ENCODE measurements at places on chromosomes 4 and X. TPM values are rescaled to one million over a fixed set of nuclear protein-coding genes. Genes with fewer than 3 reads are reported as not detected.
A peak's percentile ranks its signal among the peaks of the same experiment; 100 is the strongest.

GRCh38 chrX:136041254-136041812 is 56.1 kb downstream of the SLC9A6 start:
- no peak for DNase-seq

DNA sequence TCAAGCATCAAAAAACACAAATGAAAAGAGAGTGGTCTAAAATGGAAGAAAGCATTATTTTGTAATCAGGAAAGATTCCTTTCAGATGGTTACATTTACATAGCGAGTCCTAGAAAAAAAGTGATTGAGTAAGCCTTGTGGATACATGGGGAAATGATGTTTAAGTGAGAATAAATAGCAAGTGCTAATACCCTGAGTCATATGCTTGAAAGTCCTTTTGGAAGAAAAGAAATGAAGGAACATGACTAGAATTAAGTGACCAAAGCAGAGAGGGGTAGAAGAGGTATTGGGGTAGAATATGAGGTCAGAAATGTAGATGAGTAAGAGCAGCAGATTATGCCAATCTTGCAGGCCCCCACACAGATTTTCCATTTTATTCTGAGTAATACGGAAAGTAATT is 814.8 kb upstream of the GRID2 start:
- DNase-seq: no peak

DNA sequence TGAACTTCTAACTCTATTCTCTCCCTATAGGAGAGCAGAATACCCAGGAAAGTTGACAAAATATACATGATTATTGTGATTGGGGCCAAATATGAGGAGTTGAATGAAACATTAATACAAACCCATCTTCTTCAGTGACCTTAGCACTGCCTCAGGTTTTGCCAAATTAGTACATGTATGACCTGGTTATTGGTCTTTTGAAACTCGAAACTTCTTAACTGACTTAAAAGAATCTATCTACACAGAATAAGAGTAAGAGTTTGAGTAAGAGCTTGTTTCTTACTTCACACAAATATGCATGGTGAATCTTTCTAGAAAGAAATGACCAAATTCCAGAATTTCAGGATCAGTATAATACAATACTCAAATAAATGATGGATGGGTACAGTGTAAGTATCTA is 213.0 kb upstream of the GK2 start:
- no peak for DNase-seq

- DNase-seq: no peak
Measured at GRCh38 chr4:174005422-174005821, 278.0 kb downstream of the FBXO8 start.

BEX3 gene
- total RNA-seq: 77.3 TPM

DNA sequence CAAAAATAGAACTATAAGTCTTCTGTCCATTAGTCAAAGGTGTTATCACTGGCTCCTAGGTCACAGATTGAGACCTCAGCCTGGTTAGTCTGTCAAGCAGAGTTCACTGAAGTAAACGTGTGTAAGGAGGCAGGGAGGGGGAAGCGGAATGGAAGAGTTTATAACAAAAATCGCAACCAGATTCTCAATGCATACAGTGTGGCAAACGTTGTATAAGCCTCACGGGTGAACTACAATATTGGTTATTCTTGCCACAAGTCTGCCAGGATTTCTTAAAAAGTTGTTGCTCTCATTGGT is 114.8 kb downstream of the AMELX start:
- no peak for DNase-seq

DNA sequence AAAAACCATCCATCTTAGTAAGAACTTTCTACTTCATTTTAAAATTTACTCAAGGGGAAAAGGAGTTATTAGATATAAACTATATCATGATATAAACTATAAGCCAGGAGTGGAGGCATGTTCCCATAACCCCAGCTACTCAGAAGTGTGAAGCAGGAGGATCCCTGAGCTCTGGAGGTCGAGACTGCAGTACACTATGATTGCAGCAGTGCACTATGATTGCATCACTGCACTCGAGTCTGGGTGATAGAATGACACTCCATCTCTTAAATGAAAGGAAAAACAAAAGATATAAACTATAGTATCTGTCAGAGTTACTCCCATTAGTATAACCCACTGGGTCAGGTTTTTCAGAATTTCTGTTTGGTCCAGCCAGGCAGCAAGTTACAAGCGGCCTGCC is 47.6 kb downstream of the RPS3A start:
- no peak for DNase-seq

DNA sequence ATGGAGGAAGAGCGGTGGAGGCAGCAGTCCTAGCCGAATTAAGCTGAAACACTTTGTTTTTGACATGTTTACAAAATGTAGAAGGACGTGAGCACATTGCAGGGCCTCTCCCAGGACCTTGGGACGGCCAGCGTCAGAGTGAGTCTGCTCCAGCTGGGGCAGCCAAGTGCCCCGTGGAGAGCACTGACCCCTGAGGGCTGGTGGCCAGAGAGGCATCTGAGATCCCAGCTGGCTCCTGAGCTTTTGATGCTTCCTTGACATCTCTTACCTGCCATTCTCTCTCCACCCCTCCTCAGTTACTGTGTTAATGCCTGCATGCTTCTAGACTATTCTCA is 24.7 kb downstream of the NAT8L start:
- no peak for DNase-seq

STS gene
- total RNA-seq: 3.6 TPM

- DNase-seq: no peak
Measured at GRCh38 chrX:87941841-87942240, 424.2 kb downstream of the KLHL4 start.

VEGFC gene
- total RNA-seq: 3.6 TPM

DNA sequence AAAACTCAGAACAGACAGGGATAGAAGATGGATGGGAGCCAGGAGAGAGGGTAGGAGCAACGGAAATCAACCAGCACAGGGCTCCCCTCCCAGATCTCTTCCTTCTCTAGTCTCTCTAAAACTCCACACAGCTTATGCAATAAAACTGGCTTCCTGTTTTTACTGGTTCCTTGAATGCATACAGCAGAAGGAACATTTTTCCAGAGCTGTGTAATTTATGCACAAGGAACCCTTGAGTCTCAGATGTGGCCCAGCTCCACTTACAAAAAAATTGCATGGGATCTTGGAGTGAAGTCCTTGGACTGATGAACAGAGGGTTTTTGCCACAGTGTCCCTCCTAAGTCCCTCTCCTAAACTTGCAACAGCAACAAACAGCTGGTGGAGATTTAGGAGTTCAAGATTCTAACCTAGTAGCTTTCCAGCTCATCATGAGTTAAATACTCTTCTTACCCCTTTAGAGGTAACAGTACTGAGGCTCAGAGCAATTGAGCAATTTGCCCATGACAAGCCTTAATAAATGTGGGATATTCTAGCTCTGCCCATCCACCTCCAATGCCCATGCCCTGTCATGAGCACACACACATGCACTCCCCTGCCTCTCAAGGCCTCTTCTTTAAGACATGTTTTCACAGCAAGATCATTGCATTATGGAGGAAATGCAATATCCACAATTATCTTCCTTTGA is 18.4 kb upstream of the CC2D2A start:
- DNase-seq: no peak

DNA sequence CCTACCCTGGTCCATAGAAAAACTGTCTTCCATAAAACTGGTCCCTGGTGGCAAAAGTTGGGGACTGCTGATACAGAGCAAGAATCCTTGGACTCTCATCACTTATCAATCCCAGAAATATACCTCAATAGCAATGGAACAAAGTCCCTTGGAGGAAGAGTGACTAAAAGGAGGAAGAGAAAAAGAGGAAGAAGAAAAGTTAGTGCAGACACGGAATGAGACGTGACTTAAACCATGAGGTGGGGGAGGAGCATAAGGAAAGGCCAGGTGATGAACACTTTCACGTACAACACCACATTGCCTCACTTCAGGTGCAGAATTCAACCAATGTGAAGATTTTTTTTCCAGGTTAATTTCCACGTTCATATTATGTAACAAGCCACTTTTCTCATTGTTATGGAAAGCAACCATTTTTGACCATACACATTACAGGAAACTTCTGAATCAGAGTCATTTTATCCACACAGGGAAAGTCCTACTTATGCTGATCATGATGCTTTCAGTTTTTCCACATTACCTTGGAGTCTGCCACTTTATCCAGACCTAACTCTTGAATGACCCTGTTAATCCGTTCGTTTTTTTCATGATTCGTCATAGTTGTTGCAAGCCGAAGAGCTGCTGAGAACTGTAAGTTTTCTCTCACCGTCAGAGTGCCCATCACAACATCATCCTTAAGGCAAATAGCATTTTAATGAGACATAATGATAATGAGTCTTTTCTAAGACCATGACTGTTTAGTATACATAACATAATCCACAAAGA is 27.7 kb downstream of the ABCG2 start:
- no peak for DNase-seq

DNA sequence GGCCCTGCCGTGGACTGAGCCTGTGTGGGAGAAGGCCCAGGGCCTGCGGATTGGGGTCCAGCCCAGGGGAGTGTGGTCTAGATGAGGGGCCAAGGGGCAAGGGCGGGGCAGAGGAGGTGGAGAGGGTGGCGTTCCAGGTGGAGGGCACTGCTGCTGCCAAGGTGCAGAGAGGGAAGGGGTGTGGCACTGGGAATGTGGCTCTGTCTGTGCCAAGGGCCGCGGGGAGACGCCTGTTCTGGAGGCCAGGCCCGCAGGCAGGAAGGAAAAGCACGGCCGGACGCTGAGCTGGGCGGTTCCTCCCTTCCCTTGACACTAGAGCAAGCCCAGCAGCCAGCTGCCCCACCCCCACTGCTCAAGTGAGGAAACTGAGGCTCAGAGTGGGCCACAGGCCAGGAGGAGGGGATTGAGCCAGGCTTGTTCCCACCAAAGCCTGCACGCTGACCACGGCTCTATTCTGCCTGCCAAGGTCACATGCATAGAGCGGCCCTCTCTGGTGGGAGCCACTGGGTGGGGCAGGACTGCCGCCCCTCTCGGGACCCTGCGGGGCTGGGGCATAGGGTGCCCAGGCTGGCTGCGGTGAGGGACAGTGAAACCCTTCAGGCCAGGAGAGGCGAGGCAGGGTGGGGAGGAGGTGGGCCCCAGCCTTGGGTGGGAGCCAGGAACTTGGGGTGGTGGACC is 13.0 kb downstream of the SH3BP2 start:
- DNase-seq: peak; percentile 77

DGAT2L6 gene
- not detected for total RNA-seq

GRCh38 chrX:13506574-13506973 is 62.8 kb upstream of the EGFL6 start:
- DNase-seq: peak; percentile 45

AREG gene
- total RNA-seq: 4.9 TPM

DNA sequence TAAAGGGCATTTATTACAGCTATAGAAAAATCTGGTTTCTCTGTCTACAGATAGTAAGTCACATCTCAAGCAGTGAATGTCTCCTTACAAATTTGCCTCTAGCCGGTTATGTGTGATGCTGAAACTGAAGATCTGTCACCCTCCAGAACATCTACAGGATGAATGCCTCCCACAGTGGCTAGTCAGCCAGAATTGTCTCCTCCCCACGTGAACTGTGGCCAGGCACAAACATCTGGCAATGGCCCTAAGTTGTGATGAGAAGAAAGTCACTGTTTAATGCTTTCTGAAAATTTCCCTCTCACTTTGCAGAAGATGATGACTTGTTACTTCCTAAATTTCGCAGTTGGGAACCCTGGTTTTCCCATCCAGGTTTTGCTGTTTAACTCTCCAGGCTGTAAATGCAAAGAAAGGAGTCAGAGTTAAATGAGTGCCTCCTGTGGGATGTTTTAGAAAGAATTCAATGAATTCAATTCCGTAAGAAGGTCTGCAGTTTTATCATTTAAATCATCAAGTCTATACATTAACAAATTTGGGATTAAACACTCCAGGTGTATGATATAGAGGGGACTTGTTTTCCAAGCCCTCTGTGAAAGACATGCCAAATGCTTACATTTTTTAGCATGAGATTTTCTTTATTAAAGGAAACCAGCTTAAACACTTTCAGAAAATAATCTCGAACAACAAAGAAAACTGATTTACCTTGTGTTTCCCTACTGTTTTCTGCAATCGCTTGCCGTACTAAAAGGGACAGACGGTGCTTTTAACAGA is 55.4 kb upstream of the TLR3 start:
- DNase-seq: no peak

DNA sequence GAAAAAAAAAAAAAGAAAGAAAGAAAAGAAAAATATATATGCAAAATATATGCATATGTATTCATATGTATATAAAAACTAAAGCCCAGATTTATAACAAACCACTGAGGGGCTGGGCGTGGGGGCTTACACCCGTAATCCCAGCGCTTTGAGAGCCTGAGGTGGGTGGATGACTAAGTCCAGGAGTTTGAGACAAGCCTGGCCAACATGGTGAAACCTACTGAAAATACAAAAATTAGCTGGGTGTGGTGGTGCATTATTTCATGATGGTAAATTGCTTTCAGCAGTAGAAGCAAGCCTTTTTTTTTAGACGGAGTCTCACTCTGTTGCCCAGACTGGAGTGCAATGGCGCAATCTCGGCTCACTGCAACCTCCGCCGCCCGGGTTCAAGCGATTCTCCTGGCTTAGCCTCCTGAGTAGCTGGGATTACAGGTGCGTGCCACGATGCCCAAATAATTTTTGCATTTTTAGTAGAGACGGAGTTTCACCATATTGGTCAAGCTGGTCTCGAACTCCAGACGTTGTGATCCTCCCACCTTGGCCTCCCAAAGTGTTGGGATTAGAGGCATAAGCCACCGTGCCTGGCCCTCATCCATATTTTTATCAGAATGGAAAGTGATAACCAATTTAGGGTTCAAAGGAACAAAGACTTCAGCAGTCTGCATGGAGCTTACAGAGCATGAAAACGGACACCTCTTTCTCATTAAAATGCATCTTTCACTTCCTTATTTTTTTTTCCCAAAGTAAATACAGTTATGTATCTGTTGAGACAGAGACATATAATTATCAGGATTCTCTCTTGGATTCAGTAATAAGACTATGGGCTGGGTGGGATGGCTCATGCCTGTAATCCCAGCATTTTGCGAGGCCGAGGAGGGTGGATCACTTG is 27.7 kb upstream of the MOB1B start:
- DNase-seq: no peak

CNKSR2 gene
- total RNA-seq: 60.0 TPM

Data from body of pancreas (tissue), 4 donors.